ENCODE measurements at places on chromosomes 1 and 21. TPM values are rescaled to one million over a fixed set of nuclear protein-coding genes. Genes with fewer than 3 reads are reported as not detected.

Gene SYT14
- 4.1 TPM for total RNA-seq

Gene ABCG1
- total RNA-seq, result 3.3 TPM

Gene KRTAP10-10
- not detected for total RNA-seq

Gene FNDC5
- total RNA-seq, result 28.7 TPM

Gene RBP7
- total RNA-seq, result not detected

Gene PTPRU
- total RNA-seq, result 5.1 TPM

- H3K4me3 ChIP-seq, result no peak overlapping the region
- peaks cover 10% of the 10 kb centered on the region for H3K27me3 ChIP-seq
- no peak overlapping the region for H3K27ac ChIP-seq
- H3K36me3 ChIP-seq, result no peaks in the 10 kb centered on the region
These were observed 44.0 kb downstream of the FAM163A start for GRCh38 chr1:179786815-179787685.

- peak overlapping the region; percentile 43 for H3K27ac ChIP-seq
- no peaks in the 10 kb centered on the region for H3K36me3 ChIP-seq
- peaks cover 48% of the 10 kb centered on the region for H3K4me1 ChIP-seq
These were observed 2.9 kb downstream of the ASAP3 start for GRCh38 chr1:23481026-23481597.

GRCh38 chr1:25685938-25686665 is 69.5 kb downstream of the MAN1C1 start:
- H3K27ac ChIP-seq, result no peak overlapping the region
- no peaks in the 10 kb centered on the region for H3K36me3 ChIP-seq
- DNase-seq, result no peak
- peaks cover 4% of the 10 kb centered on the region for H3K4me1 ChIP-seq
- H3K4me3 ChIP-seq, result no peak overlapping the region
- no peaks in the 10 kb centered on the region for H3K27me3 ChIP-seq

GRCh38 chr1:29958271-29958670 is 721.9 kb downstream of the PTPRU start:
- no peaks in the 10 kb centered on the region for H3K36me3 ChIP-seq
- H3K27me3 ChIP-seq, result peaks cover 5% of the 10 kb centered on the region
- DNase-seq, result no peak
- no peak overlapping the region for H3K27ac ChIP-seq
- H3K4me3 ChIP-seq, result no peak overlapping the region
- peaks cover 19% of the 10 kb centered on the region for H3K4me1 ChIP-seq

DNA sequence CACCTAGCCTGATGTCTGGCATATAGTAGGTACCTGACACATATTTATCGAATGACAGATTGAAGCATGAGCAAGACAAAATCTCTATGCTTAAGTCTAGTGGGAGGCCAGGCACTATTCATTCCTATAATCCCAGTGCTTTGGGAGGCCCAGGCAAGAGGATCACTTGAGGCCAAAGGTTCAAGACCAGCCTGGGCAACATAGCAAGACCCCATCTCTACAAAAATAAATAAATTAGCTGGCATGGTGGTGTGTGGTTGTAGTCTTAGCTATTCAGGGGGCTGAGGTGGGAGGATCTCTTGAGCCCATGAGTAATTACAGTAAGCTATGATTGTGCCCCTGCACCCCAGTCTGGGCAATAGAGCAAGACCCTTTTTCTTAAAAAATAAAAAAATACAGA is 23.2 kb upstream of the TUT4 start:
- no peaks in the 10 kb centered on the region for H3K27me3 ChIP-seq
- no peak for DNase-seq
- H3K4me3 ChIP-seq, result no peak overlapping the region
- H3K4me1 ChIP-seq, result no peaks in the 10 kb centered on the region
- H3K27ac ChIP-seq, result no peak overlapping the region
- no peaks in the 10 kb centered on the region for H3K36me3 ChIP-seq

DNA sequence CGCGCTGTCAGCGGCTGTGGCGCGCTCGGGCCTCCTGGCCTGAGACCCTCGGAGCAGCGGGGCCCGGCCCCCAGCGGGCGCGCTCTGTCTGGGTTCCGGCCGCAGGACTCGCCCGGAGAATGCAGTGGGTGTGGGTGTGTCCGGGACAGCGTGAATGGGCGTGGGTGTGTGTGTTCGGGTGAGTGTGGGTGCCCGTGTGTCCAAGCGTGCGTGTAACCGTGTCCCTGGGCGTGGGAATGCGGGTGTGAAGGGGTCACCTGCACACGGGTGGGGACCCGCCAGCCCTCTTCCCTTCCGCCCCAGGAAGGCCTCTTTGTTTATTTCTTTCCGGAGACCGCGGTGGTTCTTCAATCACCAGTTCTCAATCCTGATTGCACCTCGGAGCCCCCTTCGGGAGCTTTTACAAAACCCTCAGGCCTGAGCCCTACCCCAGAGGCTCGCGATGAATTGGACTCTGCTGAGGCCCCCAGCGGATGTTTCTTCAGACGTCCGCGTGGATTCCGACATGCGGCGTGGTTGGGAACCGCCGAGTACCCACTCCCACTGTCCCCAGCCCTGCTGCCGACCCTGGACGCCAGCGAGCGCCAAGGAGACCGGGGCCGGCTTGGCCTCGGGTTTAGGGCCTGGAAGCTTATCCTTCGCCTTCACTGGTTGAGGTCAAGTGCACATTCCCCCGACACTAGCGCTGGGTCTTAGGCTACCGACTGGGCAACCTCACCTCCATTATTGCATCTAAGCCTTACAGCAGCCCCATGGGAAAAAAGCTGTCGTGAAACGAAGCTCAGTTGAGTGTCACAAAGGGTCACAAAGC is 19.3 kb downstream of the SERTAD4 start:
- no peaks in the 10 kb centered on the region for H3K36me3 ChIP-seq
- H3K27ac ChIP-seq, result peak overlapping the region; percentile 71
- peak; percentile 15 for DNase-seq
- peaks cover 55% of the 10 kb centered on the region for H3K27me3 ChIP-seq

- no peaks in the 10 kb centered on the region for H3K27me3 ChIP-seq
- DNase-seq, result no peak
- H3K4me1 ChIP-seq, result peaks cover 6% of the 10 kb centered on the region
- no peak overlapping the region for H3K4me3 ChIP-seq
These were observed 89.7 kb upstream of the RGS1 start for GRCh38 chr1:192485692-192486436.

DNA sequence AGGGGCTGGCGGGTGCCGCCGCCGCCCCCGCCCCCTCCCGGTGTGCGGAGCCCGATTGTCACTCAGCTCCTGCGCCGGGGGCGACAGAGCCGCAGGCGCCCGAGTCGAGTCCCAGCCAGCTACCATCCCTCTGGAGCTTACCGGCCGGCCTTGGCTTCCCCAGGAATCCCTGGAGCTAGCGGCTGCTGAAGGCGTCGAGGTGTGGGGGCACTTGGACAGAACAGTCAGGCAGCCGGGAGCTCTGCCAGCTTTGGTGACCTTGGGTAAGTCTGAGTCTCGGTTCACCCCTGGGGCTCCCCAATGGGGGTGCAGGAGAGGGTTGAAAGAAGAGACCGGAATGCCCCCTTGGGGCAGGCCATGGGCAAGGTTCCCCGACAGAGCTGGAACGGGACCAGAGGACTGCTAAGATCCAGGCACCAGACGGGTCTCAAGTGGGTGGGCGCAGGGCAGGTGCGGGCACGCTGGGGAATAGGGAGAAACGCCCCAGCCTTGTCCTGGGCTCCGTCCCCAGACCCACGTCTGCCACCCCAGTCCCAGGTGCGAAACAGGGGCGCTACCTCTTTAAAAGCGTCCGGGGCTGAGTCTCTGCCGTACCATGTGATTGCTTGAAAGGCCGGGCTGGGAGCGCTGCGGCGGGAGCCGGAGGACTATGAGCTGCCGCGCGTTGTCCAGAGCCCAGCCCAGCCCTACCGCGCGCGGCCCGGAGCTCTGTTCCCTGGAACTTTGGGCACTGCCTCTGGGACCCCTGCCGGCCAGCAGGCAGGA is at the start of gene ADORA1:
ADORA1 (plus strand) TSS at position 61 of the 765 bp plus-strand sequence. CDS start 1,116 bp downstream, outside the sequence.
- no peaks in the 10 kb centered on the region for H3K36me3 ChIP-seq
- peak; percentile 48 for DNase-seq
- no peak within 1 kb of the TSS for H3K27ac ChIP-seq
- H3K27me3 ChIP-seq, result peaks cover 59% of the 10 kb centered on the region
- H3K4me3 ChIP-seq, result peak within 1 kb of the TSS; percentile 78

DNA sequence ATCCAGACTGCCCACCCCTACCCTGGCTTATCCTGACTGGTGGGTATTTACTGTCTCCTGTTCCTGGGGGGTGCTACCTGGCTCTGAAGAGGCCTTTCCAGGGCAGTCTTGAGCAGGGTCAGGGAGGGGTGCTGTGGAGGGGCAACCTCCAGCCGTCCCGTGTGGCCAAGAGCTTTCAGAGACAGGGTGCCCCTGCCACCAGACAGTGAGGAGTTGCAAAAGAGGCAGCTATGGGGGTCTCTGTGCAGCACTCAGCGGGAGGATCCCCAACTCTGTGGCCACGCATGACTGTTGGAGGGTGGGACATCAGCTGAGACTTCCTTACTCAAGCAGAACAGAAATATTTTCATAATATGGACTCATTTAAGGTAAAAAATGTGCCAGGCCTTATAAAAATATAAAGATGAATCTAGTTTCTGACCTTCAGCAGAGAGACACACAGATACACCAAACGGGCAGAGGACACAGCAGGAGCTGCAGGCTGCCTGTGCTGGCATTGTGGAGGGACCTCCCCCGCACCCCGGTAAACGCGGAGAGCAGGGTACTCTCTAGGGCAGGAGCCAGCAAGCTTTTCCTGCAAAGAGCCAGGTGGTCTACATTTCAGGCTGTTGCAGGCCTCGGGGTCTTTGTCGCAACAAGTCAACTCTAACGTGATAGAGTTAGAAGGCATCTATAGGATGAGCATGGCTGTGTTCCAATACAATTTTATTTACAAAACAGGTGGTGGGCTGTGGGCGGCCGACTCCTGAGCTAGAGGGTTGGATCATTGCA is 252.6 kb downstream of the RHOU start:
- H3K27me3 ChIP-seq, result no peaks in the 10 kb centered on the region
- H3K27ac ChIP-seq, result peak overlapping the region; percentile 67
- no peaks in the 10 kb centered on the region for H3K36me3 ChIP-seq
- H3K4me1 ChIP-seq, result peaks cover 13% of the 10 kb centered on the region

DNA sequence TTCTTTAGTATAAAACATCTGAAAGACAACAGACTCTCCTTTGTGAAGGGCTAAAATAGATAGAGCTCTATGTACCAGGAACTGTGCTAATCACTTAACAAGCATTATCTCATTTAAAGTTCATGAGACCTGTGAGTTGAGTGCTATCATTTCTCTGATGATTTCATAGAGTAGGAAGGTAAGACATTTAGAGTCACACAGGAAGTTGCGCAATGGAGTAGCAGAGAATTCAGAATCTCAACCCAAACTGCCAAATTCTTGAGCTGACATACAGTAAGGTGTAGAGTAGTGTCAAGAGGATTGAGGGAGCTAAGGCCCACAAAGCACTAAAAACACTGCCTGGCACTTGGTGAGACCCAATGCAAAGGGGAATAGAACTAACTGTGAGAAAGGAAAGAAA is 384.3 kb downstream of the NTNG1 start:
- peaks cover 16% of the 10 kb centered on the region for H3K4me1 ChIP-seq
- H3K27ac ChIP-seq, result no peak overlapping the region
- DNase-seq, result no peak

- no peaks in the 10 kb centered on the region for H3K36me3 ChIP-seq
- H3K4me1 ChIP-seq, result peaks cover 15% of the 10 kb centered on the region
- no peak overlapping the region for H3K4me3 ChIP-seq
- H3K27me3 ChIP-seq, result no peaks in the 10 kb centered on the region
- no peak for DNase-seq
- no peak overlapping the region for H3K27ac ChIP-seq
These were observed 86.2 kb upstream of the IRF2BP2 start for GRCh38 chr1:234696148-234696576.

DNA sequence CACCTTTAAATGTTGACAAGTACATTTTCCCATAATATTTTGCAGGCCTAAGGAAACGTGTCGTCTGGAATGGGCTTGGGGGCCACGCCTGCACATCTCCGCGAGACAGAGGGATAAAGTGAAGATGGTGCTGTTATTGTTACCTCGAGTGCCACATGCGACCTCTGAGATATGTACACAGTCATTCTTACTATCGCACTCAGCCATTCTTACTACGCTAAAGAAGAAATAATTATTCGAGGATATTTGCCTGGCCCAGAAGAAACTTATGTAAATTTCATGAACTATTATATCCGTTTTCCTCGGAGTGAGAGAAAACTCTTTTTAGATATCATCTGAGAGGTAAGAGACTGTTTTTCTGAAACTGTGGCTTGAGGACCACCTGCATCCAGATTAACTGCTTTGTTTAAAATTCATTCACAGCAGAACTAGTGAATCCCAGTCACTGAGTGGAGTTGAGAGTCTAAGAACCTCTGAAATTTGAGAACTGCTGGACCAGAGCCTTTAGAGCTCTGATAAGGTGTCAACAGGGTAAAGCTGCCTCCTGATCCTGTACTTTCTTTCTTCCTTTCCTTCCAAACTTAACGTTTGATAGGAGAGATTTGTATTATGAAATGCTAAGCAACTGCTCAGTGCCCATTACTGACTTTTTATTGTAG is 811 bp downstream of the EXO1 start:
- H3K4me3 ChIP-seq, result peak overlapping the region; percentile 97
- H3K36me3 ChIP-seq, result peaks cover 7% of the 10 kb centered on the region
- peak overlapping the region; percentile 99 for H3K27ac ChIP-seq
- DNase-seq, result no peak

GRCh38 chr1:44254392-44254910 is 41.2 kb downstream of the DMAP1 start:
- H3K36me3 ChIP-seq, result no peaks in the 10 kb centered on the region
- DNase-seq, result no peak
- no peak overlapping the region for H3K4me3 ChIP-seq
- peaks cover 10% of the 10 kb centered on the region for H3K4me1 ChIP-seq
- H3K27ac ChIP-seq, result no peak overlapping the region
- H3K27me3 ChIP-seq, result no peaks in the 10 kb centered on the region

- H3K36me3 ChIP-seq, result no peaks in the 10 kb centered on the region
- peaks cover 8% of the 10 kb centered on the region for H3K4me1 ChIP-seq
- H3K4me3 ChIP-seq, result no peak overlapping the region
- H3K27ac ChIP-seq, result no peak overlapping the region
These were observed 12.3 kb downstream of the AHDC1 start for GRCh38 chr1:27591622-27592021.

- H3K27ac ChIP-seq, result no peak overlapping the region
- no peaks in the 10 kb centered on the region for H3K27me3 ChIP-seq
- H3K4me3 ChIP-seq, result no peak overlapping the region
- DNase-seq, result no peak
- H3K4me1 ChIP-seq, result peaks cover 5% of the 10 kb centered on the region
- H3K36me3 ChIP-seq, result no peaks in the 10 kb centered on the region
These were observed 517.2 kb upstream of the NR5A2 start for GRCh38 chr1:199510314-199510713.

- peaks cover 4% of the 10 kb centered on the region for H3K36me3 ChIP-seq
- peak; percentile 44 for DNase-seq
- H3K27ac ChIP-seq, result no peak overlapping the region
- peaks cover 12% of the 10 kb centered on the region for H3K27me3 ChIP-seq
- H3K4me3 ChIP-seq, result peak overlapping the region; percentile 85
- H3K4me1 ChIP-seq, result peaks cover 47% of the 10 kb centered on the region
These were observed 35.8 kb downstream of the SLC2A1 start for GRCh38 chr1:42922687-42923366.

DNA sequence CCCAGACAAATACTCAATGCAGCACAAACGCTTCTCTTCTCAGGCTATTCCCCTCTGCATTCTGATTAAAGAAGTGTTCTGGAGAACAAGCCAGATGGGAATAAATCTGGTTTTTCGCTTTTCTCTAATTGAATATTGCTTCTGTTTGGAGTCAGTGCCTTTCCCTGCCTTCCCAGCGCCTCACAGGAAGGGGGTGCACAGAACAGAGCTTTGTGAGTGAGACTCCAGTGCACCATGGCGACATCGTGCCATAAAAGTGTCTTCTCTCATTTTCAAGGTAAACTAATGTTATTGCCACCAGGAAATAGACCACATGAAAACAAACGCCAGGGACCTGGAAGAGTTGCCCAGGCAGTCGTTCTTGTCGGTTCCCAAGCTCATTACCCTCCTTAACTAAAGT is 43.6 kb upstream of the SLC45A1 start:
- H3K4me3 ChIP-seq, result no peak overlapping the region
- peaks cover 3% of the 10 kb centered on the region for H3K4me1 ChIP-seq
- DNase-seq, result no peak
- H3K36me3 ChIP-seq, result no peaks in the 10 kb centered on the region
